ENCODE measurements at places on chromosomes 5 and 9.

DNA sequence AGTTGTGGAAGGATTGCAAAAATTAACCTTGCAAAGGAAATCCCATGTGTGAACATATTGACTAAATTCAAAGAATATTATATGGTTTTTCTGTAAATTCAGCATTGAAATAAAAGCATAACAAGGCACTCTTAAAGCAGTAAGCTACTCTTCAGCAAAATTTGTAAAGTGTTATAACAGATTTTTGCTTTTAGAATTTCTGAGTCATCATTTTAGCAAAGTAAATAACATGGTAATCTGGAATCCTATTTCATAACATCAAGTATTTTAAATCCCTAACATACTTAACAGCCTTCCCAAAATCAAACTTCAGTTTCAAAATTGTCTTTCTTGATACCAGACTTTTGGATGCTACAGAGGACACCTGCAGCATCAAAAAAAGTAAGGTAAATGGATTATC lies 436.0 kb upstream of the CDH9 start:
- DNase-seq = no peak

DNA sequence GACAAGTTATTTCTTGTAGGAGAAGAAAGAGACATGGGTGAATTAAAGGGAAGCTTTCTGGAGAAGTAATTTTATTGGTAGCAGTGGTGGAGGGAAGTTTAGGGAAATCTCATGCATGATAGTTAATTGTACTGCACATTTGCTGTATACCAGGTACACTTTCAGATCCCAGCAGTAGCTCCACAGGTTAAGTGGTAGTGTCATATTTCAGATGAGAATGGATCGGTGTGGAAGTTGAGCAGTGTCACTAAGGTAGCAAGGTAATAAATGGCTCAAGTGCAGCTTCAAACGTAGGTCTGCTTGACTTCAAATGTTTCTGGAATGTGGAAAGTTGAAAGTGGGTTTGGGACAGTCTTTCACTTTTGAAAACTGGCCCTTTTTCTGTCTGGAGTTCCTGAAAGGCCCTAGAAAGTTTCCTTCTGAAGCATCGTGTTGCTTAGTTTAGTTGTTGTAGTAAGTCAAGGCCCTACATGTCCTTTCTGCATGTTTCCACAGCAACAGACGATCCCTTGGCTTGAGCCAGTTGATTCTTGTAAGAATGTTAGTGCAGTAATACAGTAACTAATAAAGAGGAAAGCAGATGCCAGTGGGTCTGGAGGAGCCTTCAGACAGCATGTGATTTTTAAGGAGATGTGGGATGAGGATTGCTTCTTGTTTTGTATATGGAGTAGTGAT lies 3.7 kb downstream of the CLTA start:
- DNase-seq = no peak

GRCh38 chr9:19050637-19051591 lies 1.7 kb downstream of the RRAGA start:
- no peak for DNase-seq

- DNase-seq = no peak
Measured at GRCh38 chr9:108850293-108850897, 5.4 kb downstream of the ACTL7B start.

- DNase-seq = peak; percentile 36
Measured at GRCh38 chr9:108254236-108254635, 601.5 kb downstream of the ACTL7B start.

- no peak for DNase-seq
Measured at GRCh38 chr9:20043461-20043860, 254.6 kb upstream of the SLC24A2 start.

GRCh38 chr5:68024426-68024825 lies 191.1 kb upstream of the PIK3R1 start:
- DNase-seq = peak; percentile 19

- DNase-seq = no peak
Measured at GRCh38 chr5:148645527-148645926, 8.8 kb downstream of the HTR4 start.

Data from fibroblast of upper back skin (primary cell).